ENCODE measurements at places on chromosomes 5 and 9.
A peak's percentile ranks its signal among the peaks of the same experiment; 100 is the strongest.

GRCh38 chr9:93950619-93951601, 4.2 kb downstream of the BARX1 start:
- DNase-seq, result no peak

- no peak for DNase-seq
These were observed 930 bp downstream of the SARDH start for GRCh38 chr9:133737071-133737773.

DNA sequence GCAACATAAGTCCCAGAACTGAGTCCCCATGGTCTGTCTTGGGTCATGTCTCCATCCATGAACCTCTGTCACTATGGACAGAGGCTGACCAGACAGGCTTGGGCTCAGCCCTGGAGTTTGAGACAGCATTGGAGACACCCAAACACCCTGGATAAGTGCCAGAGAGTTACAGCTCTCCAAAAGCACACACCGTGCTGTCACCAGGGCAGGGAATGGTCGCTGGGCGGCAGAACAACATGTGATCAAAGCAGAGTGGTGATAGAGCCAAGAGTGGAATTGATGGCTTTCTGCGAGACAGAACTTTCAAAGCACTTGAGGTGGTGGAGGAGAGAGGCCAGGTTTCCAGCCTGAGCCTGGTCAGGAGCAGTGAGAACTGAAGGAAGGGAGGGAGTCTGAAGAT, 50.1 kb downstream of the DRD1 start:
- DNase-seq, result no peak

DNA sequence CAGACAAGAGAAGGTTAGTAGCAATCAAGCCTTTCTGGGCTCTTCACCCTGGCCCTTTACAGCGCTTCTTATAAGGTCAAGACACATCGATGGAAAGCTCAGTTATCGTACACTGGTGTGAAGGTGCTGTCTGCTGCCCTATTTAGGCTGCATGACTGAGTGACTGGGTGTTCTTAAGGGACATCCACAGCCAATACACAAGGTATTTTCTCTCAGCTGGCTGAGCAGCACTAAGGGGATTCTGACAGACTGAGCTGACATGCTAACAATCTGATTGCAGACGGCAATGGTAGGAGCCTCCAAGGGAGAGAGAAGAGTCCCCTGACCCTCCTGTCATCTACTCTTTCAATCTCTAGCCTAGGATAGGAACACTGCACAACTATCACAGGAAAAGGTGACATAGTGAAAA, 577.9 kb downstream of the ISL1 start:
- no peak for DNase-seq

DNA sequence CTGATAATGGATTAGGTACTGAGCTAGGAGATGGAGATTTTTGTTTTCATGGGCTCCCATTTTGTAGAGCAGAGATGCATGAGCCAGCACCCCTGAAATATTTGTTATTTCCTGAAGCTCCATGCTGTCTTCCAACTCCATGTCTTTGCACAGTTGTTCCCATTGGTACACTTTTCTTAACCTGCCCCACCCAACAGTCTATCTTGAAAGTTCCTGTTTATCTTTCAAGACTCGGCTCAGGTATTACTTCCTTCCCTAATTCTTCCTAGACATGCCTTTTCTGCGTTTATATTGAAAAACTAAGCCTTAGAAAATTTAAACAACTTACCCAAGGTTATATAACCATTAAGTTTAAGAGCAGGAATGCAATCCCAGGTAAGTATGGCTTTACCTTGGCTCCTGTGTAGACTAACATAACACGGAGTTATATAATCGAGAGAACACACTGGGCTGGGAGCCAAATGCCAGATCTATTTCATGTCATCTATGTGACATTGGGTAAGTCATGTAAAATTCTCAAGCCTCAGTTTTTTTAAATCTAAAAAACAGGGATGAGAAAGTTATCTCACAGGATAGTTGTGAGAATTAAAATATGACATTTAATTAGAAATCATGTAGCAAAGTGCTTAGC, 67.4 kb downstream of the LIX1 start:
- DNase-seq, result no peak

DNA sequence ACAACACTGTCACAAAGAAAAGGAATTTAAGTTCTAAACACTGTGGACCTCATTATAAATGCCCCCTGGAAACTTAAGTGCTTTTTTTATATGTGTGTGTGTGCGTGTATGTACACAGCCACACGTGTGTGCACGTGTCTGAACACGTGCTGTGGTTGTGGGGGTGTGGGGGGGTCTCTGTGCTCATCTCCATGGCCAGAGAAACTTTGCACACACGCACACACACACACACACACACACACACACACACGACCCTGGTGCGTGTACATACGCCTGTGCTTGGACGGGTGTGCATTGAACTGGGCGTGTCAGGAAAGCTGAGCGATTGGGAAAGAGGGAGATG, 27.9 kb downstream of the AMBP start:
- DNase-seq, result no peak

DNA sequence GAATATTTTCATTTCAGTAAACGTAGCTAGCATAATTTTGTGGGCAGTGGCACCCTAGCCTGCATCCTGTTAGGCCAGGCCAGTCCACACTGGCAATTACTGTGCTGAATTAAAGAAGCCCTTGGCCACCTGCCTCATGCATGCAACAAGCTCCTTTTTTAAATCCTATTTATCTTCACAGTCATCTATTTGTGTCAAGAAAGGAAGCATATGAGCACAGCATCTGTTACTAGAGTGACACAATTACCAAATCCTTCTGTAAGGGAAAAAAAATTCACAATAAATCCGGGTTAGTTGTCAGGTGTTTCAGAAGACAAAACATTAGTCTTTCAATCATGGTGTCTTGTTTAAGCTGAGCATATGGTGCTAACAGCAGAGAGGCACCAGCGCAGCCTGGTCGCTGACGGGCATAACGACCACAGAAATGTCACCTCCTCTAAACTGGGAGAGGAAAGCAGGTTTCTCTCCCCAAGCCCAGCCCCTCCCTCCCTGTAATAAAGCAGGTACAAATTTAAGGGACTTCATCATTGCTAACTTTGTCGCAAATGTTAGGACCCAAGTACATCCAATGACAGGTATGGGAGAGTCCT, 520.6 kb downstream of the CTNND2 start:
- no peak for DNase-seq

DNA sequence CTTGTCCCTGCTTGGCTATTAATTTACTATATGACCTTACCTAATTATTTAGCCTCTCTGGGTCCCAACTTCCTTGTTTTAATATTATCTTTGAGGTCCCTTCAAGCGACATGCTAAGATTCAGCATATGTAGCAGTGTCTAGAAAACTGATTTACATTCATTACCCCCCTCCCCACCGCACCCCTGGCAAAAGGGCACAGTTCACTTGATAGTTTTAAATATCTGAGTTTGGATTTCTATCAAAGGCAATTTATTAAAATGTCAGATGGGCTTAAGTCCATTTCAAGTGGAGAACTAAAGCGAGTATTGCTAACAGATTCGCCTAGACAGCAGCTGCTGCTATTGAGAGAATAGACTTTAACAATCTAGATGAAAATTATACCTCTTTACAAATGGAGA, 3.9 kb downstream of the CEMIP2 start:
- DNase-seq, result no peak

DNA sequence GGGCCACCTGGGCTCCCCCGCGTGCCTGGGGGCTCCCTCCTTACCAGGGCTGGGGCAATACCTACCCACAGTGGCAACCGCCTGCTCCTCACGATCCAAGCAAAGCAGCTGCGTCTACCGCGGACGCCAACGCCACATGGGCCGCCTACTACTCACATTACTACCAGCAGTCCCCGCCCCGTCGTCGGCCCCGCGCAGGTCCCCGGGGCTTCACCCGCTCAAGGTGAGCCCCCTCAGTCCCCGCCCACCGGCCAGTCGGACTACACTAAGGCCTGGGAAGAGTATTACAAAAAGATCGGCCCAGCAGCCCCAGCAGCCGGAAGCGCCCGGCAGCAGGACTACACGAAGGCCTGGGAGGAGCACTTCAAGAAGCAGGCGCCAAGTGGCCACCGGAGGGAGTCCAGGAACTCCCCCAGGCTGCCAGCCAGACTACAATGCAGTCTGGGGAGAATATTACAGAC, 106.0 kb upstream of the MTAP start:
- no peak for DNase-seq

GRCh38 chr5:180212363-180213255, 3.6 kb upstream of the RASGEF1C start:
- DNase-seq, result no peak

GRCh38 chr9:76917299-76917698, 11.4 kb upstream of the PRUNE2 start:
- DNase-seq, result no peak

- no peak for DNase-seq
These were observed 149.9 kb upstream of the PRR16 start for GRCh38 chr5:120314191-120314590.

DNA sequence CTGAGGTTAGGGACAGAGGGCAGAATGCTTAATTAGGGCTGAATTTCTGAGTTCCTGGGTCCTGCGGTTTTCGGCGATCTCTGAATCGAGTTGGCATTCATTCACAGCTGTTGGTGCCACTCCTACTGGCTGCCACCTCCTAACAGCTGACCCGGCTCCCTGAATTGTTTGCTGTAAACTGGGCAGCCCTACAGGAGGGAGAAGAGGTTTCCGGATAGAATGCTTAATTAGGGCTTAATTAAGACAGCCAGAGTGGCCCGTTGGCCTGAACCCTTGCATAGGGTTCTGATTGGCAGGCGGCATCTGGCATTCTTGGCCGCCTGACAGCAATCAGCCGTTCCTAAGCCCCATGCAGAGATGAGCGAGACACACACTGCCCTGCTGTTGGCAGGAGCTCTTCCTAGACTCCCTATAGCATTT, 25.7 kb downstream of the FRMPD1 start:
- DNase-seq, result no peak

DNA sequence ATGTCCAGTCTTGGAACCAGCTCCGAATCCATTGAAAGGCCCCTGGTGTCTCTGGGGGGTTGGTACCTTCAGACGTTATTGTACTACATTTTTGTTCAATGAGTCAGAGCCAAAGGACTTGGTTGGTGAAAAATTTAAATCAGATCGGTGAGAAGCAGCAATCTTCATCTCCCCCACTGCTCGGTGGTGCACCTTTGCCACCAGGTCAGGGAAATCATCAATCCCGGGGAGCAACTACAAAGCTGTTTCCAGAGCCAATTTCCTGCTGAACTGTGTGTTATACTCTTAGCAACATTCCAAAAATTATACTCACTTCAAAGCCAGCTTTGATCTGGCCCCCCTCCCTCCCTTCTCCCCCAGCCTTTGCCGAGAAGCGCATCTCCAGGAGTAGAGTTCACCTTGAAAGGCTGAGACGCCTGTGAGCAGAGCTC, 375.2 kb upstream of the WWC1 start:
- no peak for DNase-seq

DNA sequence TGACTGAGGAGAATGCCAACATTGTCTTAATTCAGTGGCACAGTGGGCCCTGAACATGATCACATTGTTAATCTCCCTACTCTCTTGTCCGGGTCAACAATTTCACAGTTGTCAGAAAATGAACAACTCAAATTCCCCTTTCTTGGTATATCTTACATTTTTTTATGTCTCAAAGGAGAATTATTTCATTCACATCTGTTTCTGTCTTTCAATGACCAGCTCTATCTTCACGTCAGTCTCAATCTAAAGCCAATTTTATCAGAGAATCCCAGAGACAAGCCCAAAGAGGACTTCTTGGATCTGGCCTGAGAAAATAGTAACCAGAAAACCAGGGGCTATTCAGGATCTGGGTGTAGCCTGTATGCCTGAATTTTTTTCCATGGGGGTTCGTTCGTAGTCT, 477.5 kb downstream of the PDE4D start:
- DNase-seq, result no peak

DNA sequence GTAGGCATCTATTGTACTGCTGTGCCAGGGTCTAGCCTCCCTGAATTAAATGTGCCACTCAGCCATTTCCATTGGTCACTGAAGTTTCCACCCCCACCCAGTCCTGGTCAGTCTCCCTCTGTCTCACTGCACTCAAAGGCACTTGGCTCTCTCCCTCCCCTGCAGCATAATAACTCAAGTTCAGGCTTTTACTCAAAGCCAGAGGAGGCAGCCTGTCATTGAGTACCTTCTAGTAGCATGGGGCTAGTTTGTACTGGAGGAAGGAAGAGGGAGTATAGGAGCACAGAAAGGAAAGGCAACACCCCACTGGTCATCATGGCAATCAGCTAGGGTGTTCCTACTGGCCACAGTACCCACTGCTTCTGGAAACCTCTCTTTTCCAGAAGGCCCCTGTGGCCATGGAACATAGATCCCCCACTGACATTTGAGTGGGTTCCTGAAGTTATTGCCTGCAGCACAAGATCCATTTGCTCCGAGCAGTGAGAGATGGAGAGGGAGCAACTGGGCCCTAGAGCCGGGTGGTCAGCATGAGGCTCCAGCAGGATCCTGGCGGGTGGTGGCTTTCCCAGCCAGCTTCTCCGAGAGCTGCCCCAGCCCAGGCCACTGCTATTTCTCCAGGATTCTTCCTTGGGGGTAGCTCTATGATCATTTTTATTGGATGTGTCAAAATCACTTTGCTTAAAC, 89.9 kb upstream of the CPEB4 start:
- no peak for DNase-seq

DNA sequence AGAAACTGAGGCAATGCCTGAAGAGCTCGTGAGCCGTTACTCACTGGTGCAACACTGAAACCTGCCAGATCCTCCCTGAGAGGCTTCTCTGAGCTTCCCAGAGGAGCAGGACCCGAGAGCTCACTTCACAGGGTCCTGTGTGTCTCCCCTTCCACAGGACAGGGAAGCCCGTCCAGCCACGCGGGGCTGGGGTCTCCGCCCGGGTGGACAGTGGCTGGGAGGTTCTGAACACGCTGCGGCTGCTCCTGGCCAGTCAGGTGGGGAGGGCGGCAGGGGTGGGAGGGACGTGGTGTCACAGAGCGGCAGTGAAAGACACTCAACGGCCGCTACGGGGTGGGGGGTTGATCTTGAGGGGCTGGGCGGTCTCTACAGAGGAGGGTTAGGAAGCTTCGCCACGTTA, 290 bp upstream of the ZDHHC11 start:
- no peak for DNase-seq

- DNase-seq, result peak; percentile 48
These were observed 1020.2 kb downstream of the NR2F1-AS1 start for GRCh38 chr5:92560698-92561401.

- DNase-seq, result no peak
These were observed 36.7 kb upstream of the FUBP3 start for GRCh38 chr9:130542457-130543228.

DNA sequence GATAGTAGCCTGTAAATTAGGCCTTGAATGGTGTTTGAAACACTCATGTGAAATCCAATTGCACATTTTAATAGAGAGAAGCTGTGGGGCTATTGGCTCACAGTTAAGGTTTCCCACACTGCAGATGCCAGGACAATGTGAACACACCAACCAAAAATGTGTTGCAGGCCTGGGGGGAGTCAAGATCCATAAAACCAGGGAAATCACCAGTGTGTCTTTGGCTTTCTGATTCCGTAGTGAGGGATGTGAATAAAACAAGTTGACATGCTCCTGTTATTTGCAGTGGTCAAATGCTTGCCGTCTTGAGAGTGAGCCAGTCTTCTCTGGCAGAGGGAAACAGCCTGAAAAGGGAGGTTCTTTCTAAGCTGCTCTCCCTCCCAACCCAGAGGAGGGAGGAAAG, 79.0 kb downstream of the ZNF462 start:
- DNase-seq, result no peak

Data from brain pericyte (primary cell).